Fibroblast of lung (primary cell): ENCODE measurements at places on chromosomes 2 and 18.

- H3K36me3 ChIP-seq: no peaks in the 10 kb centered on the region
- no peak overlapping the region for H3K4me3 ChIP-seq
- no peaks in the 10 kb centered on the region for H3K4me1 ChIP-seq
- peak; percentile 19 for DNase-seq
Measured at GRCh38 chr2:167404627-167405284, 516.5 kb downstream of the XIRP2 start.

DNA sequence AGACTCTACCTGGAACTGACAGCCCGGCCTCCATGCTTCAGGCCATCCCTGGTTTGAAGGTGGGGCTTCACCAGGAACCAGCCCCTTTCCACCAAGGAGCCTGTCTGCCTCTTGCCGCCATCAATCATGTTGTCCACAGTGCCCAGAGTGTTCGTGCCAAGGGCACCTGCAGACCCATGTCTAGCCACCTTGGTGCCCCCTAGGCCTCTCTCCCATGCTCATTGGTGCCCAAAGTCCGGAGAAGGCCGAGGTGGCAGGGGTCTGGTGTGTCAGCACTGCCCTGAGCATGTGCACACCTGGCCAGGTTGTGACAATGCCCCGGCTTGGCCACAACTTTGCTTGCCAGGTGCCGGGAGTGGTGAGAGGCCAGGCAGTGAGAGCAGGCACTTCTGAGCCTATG lies 114.8 kb downstream of the COPS8 start:
- peak overlapping the region; percentile 65 for H3K27ac ChIP-seq
- H3K27me3 ChIP-seq: no peaks in the 10 kb centered on the region
- peaks cover 54% of the 10 kb centered on the region for H3K4me1 ChIP-seq
- no peaks in the 10 kb centered on the region for H3K36me3 ChIP-seq

- DNase-seq: peak; percentile 61
- peak overlapping the region; percentile 88 for H3K27ac ChIP-seq
- H3K4me1 ChIP-seq: peaks cover 23% of the 10 kb centered on the region
- H3K36me3 ChIP-seq: no peaks in the 10 kb centered on the region
Measured at GRCh38 chr2:85584857-85585780, 888 bp downstream of the VAMP5 start.

- no peaks in the 10 kb centered on the region for H3K4me1 ChIP-seq
- H3K36me3 ChIP-seq: no peaks in the 10 kb centered on the region
- H3K4me3 ChIP-seq: no peak overlapping the region
- DNase-seq: no peak
- no peak overlapping the region for H3K27ac ChIP-seq
Measured at GRCh38 chr2:42504364-42505230, 10.8 kb upstream of the KCNG3 start.

- no peaks in the 10 kb centered on the region for H3K27me3 ChIP-seq
- H3K36me3 ChIP-seq: no peaks in the 10 kb centered on the region
- H3K4me3 ChIP-seq: no peak overlapping the region
- no peaks in the 10 kb centered on the region for H3K4me1 ChIP-seq
- H3K27ac ChIP-seq: no peak overlapping the region
Measured at GRCh38 chr18:68462148-68462547, 252.8 kb downstream of the TMX3 start.
